ENCODE measurements at places on chromosomes 4 and X. TPM values are rescaled to one million over a fixed set of nuclear protein-coding genes. Genes with fewer than 3 reads are reported as not detected.
A peak's percentile ranks its signal among the peaks of the same experiment; 100 is the strongest.

SLC9B1 gene
- not detected for total RNA-seq

TCP11X2 gene
- not detected for total RNA-seq

HPGDS gene
- total RNA-seq = not detected

ARMCX4 gene
- total RNA-seq = 1.8 TPM

STAP1 gene
- not detected for total RNA-seq

SLC7A11 gene
- 37.7 TPM for total RNA-seq

ITIH6 gene
- total RNA-seq = not detected

NDP gene
- total RNA-seq = 1.5 TPM

GNRHR gene
- total RNA-seq = not detected

EVC2 gene
- not detected for total RNA-seq

GRIA3 gene
- total RNA-seq = not detected

SLC6A14 gene
- 83.7 TPM for total RNA-seq

PRAF2 gene
- total RNA-seq = 16.1 TPM

MXRA5 gene
- total RNA-seq = 1.9 TPM

GRCh38 chr4:77347351-77347966 is 190.5 kb downstream of the CCNG2 start:
- DNase-seq = peak; percentile 47
- peaks cover 5% of the 10 kb centered on the region for H3K36me3 ChIP-seq
- H3K4me1 ChIP-seq = peaks cover 24% of the 10 kb centered on the region
- no peak overlapping the region for H3K4me3 ChIP-seq

GRCh38 chr4:41060352-41061334 is 153.7 kb downstream of the APBB2 start:
- no peaks in the 10 kb centered on the region for H3K4me1 ChIP-seq
- H3K36me3 ChIP-seq = no peaks in the 10 kb centered on the region
- no peak overlapping the region for H3K4me3 ChIP-seq
- DNase-seq = no peak
- no peak overlapping the region for H3K27ac ChIP-seq
- no peaks in the 10 kb centered on the region for H3K27me3 ChIP-seq

DNA sequence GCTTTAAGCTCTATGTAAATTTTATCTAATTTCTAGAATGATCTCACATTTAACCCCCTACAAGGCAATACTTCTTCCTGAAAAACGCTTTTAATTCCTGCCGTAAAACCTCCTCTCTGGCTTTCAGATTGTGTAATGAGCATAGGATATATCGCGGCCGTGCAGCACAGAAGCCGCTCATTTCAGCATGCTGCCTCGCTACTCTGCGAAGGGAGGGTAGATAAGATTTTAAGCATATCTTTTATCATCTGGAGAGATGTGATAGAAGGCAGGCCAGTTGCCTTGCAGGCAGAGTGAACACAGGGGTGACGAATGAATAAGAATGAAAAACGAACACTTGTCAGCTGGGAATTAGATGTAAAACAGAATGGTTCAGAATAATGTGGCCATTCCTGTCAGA is 265.5 kb downstream of the UNC5C start:
- no peak overlapping the region for H3K4me3 ChIP-seq
- no peaks in the 10 kb centered on the region for H3K36me3 ChIP-seq
- no peaks in the 10 kb centered on the region for H3K4me1 ChIP-seq
- no peak for DNase-seq
- no peak overlapping the region for H3K27ac ChIP-seq
- H3K27me3 ChIP-seq = no peaks in the 10 kb centered on the region

DNA sequence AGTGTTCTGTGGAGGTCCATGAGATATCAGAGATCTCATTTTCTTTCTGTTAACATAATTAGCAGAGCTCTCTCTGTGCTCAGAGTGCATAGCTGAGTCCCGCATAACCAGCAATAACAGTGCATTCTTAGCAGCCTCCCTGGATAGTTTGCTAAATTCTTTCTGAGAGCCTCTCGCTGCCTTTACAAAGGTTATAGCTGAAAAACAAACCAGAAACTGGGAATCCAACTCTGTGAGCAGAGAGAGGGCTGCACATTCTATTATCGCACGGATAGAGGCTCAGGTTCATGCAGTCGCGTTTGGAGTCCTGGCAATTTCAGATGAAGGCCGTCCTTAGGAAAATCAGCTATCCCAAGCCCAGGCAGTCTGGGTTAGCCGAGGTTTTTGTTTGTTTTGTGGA is 1.2 kb downstream of the ENPP6 start:
- H3K27me3 ChIP-seq = peaks cover 61% of the 10 kb centered on the region
- no peaks in the 10 kb centered on the region for H3K36me3 ChIP-seq
- no peak overlapping the region for H3K4me3 ChIP-seq
- H3K27ac ChIP-seq = no peak overlapping the region
- H3K4me1 ChIP-seq = no peaks in the 10 kb centered on the region

DNA sequence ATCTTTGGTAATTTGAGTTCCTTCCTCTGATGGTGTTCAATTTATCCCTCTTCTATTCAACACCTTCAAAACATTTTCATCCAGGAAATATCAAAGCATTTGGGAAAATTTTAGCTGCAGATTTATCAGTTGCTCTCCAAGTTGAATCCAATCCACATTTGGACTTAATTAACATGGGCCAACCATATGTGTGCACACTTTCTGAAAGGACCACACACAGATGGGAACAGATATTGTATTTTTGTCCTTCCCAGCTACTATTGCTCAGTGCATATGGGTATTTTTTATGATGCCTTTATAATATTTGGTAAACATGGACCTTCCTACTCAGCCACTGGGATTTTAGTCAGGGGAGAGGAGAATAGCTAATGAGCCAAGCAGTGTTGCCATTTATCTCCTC is 65.2 kb downstream of the GLRA2 start:
- H3K27me3 ChIP-seq = no peaks in the 10 kb centered on the region
- no peaks in the 10 kb centered on the region for H3K36me3 ChIP-seq
- no peak overlapping the region for H3K27ac ChIP-seq
- no peaks in the 10 kb centered on the region for H3K4me1 ChIP-seq
- DNase-seq = no peak

DNA sequence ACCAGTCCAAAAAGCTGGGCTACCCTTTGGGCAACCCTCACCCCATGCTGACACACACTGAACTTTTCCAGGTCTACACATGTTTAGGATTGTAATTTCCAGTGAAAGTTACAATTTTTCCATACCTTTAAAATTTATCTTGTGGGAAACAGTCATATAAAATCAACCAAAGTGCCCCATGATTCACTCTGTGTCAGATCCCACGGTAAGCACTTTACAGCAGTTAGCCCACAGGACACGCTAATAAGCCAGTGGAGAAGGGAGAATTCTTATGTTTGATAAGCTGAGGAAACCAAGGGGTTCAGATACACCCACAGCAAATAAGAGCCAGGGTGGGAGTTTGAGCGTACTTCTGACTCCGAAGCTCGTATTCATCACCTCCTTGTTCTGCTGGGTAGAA is 72.4 kb upstream of the TBL1X start:
- no peak overlapping the region for H3K4me3 ChIP-seq
- peaks cover 5% of the 10 kb centered on the region for H3K36me3 ChIP-seq
- no peak overlapping the region for H3K27ac ChIP-seq
- DNase-seq = no peak
- peaks cover 10% of the 10 kb centered on the region for H3K4me1 ChIP-seq
- no peaks in the 10 kb centered on the region for H3K27me3 ChIP-seq

DNA sequence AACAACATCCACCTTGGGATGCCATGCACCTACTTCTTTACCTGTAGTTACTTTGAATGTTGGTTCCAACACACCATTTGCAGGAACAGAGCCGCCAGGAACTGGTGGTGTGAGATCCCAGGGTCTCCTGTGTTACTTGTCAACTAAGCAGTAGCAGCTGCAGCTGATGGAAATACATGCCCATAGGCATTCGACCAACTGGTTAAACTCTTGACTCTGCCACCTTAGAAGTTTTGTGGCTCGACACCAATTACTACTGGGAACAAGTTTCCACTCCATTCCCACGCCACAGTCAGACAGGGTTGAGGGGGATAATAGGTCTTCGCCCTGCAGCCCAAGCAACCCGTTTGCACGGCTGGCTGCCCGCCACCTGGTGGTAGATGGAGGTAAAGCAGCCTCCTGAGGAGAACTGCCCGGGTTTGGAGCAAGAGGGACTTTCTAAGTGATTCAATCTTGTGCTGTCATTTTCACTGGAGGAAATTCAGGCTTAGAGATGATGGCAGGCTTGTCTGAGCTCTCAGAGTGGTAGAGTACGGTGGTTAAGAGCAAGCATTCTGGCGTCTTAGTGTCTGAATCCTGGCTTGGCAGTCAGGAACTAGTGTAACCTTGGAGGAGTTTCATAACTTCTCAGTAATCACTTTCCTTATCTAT is 119.1 kb upstream of the TRIM2 start:
- H3K4me1 ChIP-seq = peaks cover 18% of the 10 kb centered on the region
- no peak overlapping the region for H3K27ac ChIP-seq
- H3K27me3 ChIP-seq = no peaks in the 10 kb centered on the region
- no peak overlapping the region for H3K4me3 ChIP-seq
- H3K36me3 ChIP-seq = no peaks in the 10 kb centered on the region

- DNase-seq = no peak
- H3K36me3 ChIP-seq = no peaks in the 10 kb centered on the region
- H3K4me3 ChIP-seq = no peak overlapping the region
- H3K4me1 ChIP-seq = no peaks in the 10 kb centered on the region
Measured at GRCh38 chr4:178633263-178633662, 1191.0 kb upstream of the AGA start.

GRCh38 chr4:3483471-3483921 is 20.4 kb downstream of the DOK7 start:
- no peaks in the 10 kb centered on the region for H3K27me3 ChIP-seq
- H3K4me1 ChIP-seq = peaks cover under 1% of the 10 kb centered on the region
- H3K36me3 ChIP-seq = peaks cover 25% of the 10 kb centered on the region
- H3K27ac ChIP-seq = no peak overlapping the region
- DNase-seq = no peak
- peak overlapping the region; percentile 74 for H3K4me3 ChIP-seq

- peak; percentile 3 for DNase-seq
- H3K4me1 ChIP-seq = peaks cover 15% of the 10 kb centered on the region
- H3K27ac ChIP-seq = no peak overlapping the region
- H3K27me3 ChIP-seq = no peaks in the 10 kb centered on the region
- H3K4me3 ChIP-seq = no peak overlapping the region
Measured at GRCh38 chr4:120331486-120332370, 265.1 kb upstream of the MAD2L1 start.

- H3K27me3 ChIP-seq = peaks cover 94% of the 10 kb centered on the region
- H3K36me3 ChIP-seq = no peaks in the 10 kb centered on the region
- H3K4me1 ChIP-seq = no peaks in the 10 kb centered on the region
- H3K27ac ChIP-seq = no peak overlapping the region
- no peak for DNase-seq
Measured at GRCh38 chr4:41751449-41752061, 3.0 kb upstream of the PHOX2B start.

DNA sequence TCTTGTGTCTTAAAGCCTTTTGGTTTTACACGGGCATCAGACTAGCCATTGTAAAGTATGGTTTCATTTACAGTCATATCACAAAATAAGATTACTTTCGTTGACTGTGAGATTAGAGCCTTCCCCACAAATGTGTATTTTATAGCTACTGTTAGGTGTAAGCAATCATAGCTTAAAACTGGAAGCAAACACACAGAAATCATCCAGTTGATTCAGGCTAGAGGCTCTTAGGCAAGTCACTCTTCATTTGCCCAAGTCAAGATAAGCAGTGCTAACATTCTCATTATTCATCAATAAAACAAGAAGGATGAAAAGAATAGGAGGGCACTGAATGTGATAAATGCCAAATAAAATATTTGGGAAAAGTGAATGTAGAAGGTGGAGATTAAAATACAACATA is 448.7 kb upstream of the FAM241A start:
- H3K27ac ChIP-seq = no peak overlapping the region
- H3K4me3 ChIP-seq = no peak overlapping the region
- DNase-seq = no peak
- no peaks in the 10 kb centered on the region for H3K27me3 ChIP-seq
- no peaks in the 10 kb centered on the region for H3K4me1 ChIP-seq

GRCh38 chrX:15435836-15436619 is 51.8 kb upstream of the VEGFD start:
- no peak overlapping the region for H3K27ac ChIP-seq
- no peak for DNase-seq
- H3K4me3 ChIP-seq = no peak overlapping the region

- no peak overlapping the region for H3K4me3 ChIP-seq
- H3K4me1 ChIP-seq = no peaks in the 10 kb centered on the region
- H3K36me3 ChIP-seq = no peaks in the 10 kb centered on the region
- H3K27me3 ChIP-seq = no peaks in the 10 kb centered on the region
- no peak overlapping the region for H3K27ac ChIP-seq
- no peak for DNase-seq
Measured at GRCh38 chr4:125703443-125703842, 388.7 kb downstream of the FAT4 start.

DNA sequence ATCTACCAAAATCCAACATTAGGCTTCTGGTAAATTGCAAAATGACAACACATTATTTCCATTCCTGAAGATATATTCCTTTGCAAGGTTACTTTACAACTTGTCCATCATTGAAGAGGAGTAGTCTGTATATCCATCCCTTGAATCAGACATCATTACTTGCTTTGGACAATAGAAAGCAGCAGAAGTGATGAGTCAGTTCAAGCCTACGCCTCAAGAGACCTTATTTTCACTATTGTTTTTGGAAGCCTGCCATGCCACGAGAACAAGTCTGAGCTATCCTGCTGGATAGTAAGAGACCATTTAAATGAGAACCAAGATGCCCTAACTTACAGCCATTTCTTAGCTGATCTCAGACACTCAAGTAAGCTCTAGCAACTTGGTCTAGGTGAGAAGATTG is 246.0 kb upstream of the HHIP start:
- H3K4me1 ChIP-seq = no peaks in the 10 kb centered on the region
- H3K4me3 ChIP-seq = no peak overlapping the region
- no peak overlapping the region for H3K27ac ChIP-seq
- DNase-seq = peak; percentile 34

GRCh38 chr4:159564615-159565014 is 461.7 kb downstream of the RAPGEF2 start:
- no peak for DNase-seq
- no peaks in the 10 kb centered on the region for H3K27me3 ChIP-seq

GRCh38 chrX:131729295-131729694 is 185.4 kb downstream of the OR13H1 start:
- no peaks in the 10 kb centered on the region for H3K27me3 ChIP-seq
- no peak overlapping the region for H3K27ac ChIP-seq
- no peak overlapping the region for H3K4me3 ChIP-seq
- no peak for DNase-seq

DNA sequence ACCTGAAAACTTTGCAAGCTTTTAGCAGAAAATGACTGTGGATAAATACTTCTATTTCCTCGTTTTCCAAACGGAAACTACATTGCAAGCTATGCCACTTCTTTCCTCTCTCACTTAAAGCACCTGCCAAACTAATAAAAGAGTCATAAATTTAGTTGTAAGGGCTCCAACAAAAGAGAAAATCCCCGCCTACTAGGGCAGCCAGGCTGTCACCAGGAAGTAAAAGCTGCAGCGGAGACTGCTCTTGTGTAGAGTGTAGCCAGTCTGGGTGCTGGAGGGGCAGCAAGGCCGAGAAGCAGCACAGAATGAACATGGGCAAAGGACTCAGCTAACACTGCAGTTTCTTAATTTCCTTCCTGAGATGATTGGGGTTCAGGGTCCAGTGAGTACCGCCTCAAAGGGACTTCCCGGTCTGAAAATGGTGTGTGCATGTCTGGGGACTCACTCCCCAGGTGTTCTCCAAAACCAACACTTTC is 89.3 kb upstream of the MAML3 start:
- no peak overlapping the region for H3K4me3 ChIP-seq
- no peaks in the 10 kb centered on the region for H3K36me3 ChIP-seq
- no peaks in the 10 kb centered on the region for H3K27me3 ChIP-seq
- no peak overlapping the region for H3K27ac ChIP-seq
- H3K4me1 ChIP-seq = peaks cover 21% of the 10 kb centered on the region
- DNase-seq = no peak

Data from Calu3 (cell line).